DMS 273 treated with DMSO at 0.1 percent for 48 hours (cell line): ENCODE measurements at places on chromosomes 1 and 21.

DNA sequence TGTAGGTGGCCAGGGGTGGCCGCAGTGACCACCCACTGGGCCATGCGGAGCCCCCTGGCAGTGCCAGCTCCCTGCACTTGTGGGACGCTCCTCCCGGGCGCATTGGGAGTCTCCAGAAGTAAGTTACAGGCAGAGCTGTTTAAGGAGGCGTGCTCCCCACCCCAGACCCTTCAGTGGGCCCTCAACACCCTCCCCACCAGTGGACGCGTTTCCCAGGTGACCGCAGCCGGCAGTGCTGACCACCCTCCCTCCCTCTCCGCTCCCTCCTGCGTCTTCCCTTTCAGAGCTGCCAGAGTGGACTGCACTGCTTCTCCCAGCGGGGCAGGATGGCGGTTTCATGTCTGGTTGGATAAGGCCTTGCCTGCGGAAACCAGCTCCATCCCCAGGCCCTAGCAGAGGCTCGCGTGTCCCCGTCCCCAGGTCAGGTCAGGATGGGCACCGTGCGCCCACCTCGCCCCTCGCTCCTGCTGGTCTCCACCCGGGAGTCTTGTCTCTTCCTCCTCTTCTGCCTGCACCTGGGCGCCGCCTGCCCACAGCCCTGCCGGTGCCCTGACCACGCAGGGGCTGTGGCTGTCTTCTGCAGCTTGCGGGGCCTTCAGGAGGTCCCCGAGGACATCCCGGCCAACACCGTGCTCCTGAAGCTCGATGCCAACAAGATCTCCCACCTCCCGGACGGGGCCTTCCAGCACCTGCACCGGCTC lies 1.1 kb downstream of the LRRC3 start:
- DNase-seq = no peak

GRCh38 chr1:220592714-220593113 lies 64.8 kb downstream of the MARK1 start:
- DNase-seq = no peak

DNA sequence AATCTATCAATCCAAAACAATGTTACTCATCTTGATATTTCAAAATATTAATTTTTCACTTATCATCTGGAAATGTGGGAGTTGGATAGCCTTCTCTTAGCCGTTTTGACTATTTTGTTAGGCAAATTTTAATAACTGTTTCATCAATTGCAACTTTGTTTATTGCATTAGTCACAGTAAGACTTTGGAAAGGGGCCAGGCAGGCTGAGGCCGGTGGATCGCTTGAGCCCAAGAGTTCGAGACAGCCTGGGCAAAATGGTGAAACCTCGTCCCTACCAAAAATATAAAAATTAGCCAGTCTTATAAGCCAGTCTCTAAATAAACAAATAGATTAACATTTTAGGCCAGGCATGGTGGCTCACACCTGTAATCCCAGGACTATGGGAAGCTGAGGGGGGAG lies 113.0 kb upstream of the NR5A2 start:
- DNase-seq = no peak

GRCh38 chr1:204650911-204651570 lies 34.5 kb downstream of the LRRN2 start:
- no peak for DNase-seq

GRCh38 chr1:159918352-159919200 lies 6.7 kb downstream of the TAGLN2 start:
- DNase-seq = no peak

- no peak for DNase-seq
Observed at GRCh38 chr1:235138821-235139220, 10.2 kb upstream of the TOMM20 start.

DNA sequence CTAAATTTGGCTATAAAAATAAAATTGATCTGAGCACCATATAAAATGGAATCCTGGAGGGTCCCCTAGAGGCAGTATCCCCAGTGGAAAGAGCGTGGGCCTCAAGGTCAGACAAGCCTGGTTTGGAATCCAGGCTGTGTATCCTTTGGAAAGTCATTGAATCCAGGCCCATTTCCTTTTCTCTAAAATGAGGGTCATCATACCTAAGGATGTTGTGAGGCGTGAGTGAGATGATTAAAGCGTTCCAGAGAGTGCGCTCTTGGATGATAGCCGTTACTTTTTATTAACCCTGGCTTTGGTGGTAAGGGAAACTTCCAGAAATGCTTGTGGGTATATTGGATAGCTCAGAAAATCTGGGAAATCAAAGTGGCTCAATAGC lies 683 bp upstream of the ZNF436 start:
- no peak for DNase-seq

DNA sequence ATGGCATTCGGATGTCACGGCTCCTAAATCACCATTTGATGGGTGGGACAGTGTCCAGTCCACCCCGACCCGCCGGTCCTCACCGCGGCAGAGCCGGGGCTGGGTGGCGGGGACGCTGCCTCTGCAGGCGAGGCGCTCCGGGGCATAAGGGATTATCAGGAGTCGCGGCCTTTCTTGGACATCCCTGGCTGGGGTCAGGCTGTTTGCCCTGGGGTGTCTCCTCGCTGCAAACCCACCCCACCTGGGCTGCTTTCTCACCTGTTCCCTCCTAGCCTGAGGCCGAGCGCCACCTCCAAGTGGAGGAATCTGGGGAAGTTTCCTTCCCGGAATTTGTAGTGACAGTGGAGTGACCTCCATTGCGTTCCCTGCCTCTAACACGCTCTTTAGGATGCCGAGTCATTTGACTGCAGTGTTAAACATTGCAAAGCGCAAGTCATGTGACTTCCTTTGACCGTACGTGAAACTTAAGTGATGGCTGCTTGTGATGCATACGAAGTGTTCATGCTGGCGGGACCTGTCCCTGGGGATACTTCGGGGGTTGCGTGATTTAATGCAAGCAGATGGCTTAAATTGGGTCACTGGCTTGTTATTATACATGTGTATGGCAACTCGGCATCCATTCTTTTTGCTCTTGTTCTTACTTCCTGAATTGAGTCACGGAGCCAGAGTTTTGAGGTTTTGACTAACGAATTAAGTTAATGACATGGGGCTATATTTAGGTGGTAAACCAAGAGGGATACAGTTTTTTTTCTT lies 536 bp downstream of the LGALS8 start:
- peak; percentile 35 for DNase-seq
